ENCODE measurements at places on chromosomes 12 and 14.

DNA sequence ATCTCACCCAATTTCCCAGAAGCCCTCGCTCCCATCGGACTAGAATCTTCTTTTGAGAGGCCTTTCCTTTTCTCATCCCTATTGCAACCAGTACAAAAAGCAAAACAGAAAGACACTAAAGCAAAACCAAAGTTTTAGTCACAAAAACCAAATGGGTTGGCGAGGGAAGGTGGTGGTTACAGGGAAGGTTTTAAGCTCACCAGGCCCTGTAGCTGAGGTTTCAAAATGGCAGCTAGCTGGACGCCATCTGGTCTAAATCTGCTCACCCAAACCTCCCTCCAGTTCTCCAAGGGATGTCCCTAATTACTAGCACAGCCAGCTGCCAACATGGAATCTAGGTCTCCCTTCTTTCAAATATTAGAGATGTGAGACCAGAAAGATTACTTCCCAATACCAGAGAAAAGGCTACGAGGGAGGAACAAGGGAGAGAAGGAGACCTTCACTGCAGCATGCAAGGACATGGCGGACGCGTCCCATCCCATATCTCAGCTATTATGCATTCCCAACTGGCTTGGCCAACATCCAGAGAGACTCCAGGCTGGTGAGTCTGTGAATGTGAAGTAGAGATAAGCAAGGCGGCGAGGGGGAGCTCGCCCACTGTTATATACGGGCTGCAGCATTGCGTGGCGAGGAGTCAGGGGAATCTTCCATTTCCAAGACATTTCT is 70.8 kb downstream of the DPF3 start:
- no peak for DNase-seq

DNA sequence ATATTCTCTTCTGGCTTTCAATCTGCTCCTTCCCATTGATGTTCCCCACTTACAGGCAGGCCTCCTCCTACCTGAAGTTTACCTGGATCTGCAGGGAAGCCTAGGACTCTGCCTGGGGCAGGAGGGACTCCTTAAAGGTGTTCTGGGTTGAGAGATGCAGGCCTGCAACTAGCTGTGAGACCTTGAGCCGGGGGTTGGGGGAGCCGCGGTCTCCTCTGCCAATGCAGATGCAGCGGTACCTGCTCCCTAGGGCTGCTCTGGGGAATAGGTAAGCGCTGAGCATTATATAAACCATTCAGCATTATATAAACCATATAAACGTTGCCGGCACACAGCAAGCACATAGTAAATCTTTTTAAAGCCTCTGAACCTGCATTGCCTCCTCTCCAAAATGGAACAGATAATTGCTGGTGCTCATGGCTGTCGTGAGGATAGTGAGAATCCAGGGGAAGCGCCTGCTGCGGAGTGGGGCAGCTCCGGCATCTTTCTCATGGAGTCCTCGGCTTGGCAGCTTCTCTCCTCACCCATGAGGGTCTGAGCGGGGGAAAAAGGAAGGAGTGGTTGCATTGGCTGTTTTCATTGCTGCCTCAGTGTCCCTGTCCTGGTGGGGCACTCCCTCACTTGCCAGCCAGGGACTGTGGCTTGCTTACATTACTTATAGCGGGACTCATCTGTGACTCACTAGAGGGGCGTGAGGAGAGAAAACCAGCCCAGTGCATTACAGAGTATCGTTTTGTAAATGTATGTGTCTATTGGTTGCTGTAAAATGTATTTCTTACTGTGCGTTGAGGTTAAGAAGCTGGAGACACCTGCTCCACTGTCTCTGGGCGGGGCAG is 12.5 kb upstream of the KRT80 start:
- DNase-seq, result no peak

DNA sequence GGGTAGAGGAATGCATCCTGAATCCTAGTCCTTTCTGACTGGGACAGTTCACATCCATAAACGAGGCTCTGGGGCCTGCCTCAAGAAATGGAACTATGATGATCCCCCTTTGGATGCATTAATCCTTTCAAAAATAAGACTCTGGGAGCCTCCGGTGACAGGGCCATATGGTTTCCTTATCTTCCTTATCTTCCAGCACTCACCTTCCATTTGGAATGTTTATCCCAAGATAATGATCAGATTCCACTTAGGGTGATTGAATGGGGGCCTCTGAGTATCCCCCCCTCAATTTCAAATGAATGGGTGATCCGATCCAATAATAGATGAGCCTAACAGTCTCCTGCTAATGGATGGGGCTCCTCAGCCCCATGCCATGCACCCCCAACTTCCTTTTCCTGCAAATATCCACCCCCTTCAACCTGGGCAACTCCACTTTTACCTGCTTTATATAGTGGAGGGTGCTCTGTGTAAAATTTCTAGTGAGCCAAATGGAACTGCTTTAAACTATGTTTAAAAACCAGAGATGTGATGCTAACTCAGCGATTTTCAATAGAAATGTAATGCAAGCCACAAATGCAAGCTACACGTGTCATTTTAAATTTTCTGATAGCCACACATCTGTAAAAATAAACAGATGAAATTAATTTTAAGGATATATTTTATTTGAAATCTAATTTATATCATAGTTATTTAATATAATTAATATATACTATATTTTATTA is 157.8 kb downstream of the ZFP36L1 start:
- DNase-seq, result no peak

DNA sequence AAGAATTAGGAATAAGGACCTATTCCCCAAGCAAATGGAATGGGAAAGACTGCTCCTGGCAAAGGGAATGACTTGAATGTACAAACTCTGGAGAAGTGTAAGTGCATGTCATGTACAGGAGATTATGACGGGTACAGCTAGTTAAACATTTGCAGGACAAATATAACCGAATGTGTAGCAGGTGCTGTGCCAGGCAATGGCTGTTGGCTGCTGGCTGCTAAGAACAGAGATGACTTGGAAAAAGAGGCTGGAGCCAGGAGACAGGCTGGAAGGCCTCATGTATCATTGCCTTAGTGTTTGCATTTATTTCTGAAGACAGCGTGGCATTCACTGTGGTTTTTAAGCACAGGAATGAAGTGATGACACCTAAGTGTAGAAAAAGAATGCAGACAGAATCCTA is 136.8 kb downstream of the TTC8 start:
- DNase-seq, result no peak

GRCh38 chr12:71144682-71145081 is 13.1 kb downstream of the TSPAN8 start:
- DNase-seq, result no peak

DNA sequence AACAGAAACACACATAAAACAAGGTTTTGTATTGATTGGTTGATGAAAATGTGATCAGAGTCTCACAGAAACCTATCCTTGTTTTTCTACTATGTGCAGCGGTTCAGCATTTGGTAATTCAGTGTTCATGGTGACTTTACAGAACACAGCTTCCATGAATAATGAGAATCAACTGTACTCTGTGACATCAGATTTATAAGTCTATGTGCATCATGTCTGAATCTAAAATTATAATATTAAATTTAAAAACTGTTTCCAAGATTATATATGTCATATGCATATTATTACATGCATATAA is 104.3 kb downstream of the SLC16A7 start:
- DNase-seq, result no peak

Data from psoas muscle (tissue), 8 donors.